ENCODE measurements at places on chromosomes 6 and 20.

GRCh38 chr6:97306544-97307320, 23.7 kb upstream of the MMS22L start:
- DNase-seq: no peak

GRCh38 chr6:84353459-84354423, 126.3 kb upstream of the CEP162 start:
- DNase-seq: no peak

GRCh38 chr20:38842026-38842425, 36.5 kb downstream of the PPP1R16B start:
- DNase-seq: no peak

GRCh38 chr6:80605165-80605989, 498.9 kb downstream of the BCKDHB start:
- DNase-seq: no peak

DNA sequence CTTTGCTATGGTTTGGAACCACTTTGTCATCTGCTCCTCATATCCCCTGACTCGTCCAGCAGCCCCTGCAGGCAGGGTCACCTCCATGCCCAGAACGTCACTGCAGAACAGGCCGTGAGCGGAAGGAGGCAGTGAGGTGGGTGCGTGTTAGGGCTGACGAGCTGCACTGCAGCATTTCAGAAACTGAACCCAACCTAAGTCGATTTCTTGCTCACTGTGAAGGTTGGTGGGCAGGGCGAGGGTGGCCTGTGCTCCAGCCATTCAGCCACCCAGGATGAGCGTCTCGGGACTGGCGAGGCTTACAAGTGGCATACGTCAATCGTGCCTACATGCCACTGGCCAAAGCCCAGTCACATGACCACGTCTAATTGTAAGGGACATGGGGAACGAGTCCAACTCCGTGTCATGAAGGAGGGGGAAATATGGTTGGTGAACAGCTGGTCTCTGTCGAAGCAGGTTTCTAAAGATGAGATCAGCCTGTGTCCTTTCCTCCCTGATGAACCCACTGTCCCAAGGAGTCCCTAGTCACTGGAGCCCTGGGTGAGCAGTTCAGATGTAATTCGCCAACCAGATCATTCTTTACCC, 289.1 kb downstream of the TAF4 start:
- no peak for DNase-seq

DNA sequence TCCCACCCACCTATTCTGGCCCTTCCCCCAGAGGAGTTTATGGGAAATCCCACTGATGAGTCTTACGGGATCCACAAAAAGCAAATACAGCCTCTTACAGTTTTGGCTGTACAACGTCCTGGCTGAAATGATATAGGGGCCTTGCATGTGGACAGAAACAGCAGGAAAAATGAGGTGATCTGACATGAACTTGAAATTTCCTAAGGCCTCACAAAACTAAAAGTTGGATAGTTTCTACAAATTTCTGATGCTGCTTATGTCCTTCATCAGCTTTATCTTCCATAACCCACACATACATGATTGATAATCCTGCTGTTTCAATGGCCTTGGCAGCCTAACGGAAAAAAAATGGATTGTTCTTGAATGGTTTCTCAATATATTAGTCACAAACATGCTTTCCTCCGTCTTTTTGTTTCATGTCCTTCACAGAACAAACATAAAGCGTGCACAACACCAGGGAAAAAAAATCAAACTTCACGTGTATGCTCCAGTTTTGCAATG, 118.8 kb downstream of the BMP5 start:
- DNase-seq: no peak

DNA sequence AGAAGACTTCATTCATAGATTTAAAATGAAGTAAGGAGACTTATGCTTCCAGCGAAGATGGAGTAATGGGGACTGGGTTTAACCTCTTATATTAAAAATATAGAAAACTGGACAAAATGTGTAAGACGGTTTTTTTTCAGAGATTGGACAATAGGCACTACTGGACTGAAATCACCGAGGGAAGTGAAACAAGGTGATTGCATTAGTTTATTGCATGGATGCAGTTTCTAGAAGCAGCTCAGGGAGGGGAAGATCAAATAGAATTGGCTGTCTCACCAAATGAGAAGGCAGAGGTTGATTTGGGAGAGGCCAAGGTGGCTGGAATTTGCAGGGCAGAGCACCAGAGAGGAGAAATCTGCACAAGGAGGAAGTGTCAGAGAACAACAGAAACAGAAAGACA, 162.6 kb downstream of the DNAH8 start:
- DNase-seq: no peak

DNA sequence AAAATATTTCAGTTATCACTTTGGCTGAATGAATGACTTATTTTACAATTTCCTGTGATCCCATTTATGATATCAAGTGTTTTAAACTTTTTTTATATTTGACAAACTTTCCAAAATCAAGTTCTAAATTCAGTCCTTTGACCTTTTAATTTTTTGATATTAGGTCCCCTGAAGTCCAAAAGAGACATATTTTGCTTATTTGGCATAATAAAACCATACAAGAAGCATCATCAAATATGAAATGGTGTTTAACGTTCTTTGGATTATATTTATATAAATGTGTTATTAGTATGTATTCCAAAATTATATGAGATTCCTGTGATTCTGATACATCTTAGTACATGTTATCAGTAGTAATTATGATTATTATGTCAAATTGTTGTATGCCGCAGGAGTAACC, 38.7 kb downstream of the ZNF133 start:
- no peak for DNase-seq

DNA sequence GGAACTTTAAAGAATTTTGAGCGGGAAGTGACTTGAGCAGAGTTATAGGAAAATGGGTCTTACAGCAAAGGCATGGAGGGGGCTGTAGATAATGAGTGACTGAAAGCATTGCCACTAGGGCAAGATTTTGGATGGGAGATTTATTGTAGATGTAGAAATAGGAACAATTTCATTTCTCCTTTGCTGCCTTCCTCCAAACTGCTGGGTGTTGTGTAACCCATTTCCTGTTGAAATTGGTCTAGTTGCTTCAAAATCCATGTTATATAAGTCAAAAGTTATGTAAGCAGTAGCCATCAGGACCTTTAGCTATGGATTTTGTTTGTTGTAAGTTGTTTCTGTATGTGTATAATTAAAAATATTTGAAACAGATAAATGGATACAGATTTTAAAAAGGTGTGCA, 11.1 kb downstream of the YWHAB start:
- no peak for DNase-seq

- no peak for DNase-seq
Measured at GRCh38 chr6:90537723-90538258, 49.1 kb downstream of the MAP3K7 start.

- no peak for DNase-seq
Measured at GRCh38 chr6:57432919-57433684, 115.7 kb downstream of the PRIM2 start.

GRCh38 chr6:129008591-129008990, 125.7 kb downstream of the LAMA2 start:
- no peak for DNase-seq

DNA sequence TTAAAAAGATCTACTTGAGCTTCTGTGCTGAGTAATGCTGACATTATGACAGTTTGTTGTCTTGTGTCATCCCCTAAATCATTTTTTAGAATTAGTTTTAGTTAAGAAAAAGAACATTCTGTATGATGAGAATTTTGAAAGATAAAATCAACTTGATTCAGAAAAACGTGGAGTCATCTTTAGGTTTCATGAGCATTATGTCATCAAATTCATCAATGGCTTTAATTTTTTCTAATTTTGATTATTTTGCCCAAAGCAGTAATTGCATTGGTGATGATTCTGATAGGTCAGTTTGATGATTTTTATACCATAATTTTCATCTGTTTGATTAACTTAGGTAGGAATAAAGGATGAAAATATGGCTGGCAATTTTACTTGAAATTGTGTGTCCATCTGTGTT, 26.6 kb upstream of the ADGRF4 start:
- DNase-seq: no peak

DNA sequence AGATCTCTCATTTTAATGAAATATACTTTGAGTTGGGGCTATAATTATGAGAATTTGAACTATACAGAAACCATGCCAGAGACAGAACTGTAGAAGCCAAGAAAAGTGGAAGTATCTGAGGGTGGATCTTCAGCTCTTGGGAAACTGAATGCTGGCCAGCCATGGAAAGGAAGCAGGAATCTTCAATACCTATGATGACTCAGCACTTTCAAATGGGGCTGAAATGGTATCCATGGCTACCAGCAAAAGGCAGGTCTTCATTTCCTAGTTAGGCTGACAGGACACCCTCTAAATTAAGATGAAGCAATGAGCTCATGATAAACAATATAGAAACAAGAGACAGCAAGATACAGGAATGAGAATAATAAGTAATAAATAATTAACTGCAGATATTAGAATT, 171.3 kb downstream of the COL21A1 start:
- DNase-seq: no peak

DNA sequence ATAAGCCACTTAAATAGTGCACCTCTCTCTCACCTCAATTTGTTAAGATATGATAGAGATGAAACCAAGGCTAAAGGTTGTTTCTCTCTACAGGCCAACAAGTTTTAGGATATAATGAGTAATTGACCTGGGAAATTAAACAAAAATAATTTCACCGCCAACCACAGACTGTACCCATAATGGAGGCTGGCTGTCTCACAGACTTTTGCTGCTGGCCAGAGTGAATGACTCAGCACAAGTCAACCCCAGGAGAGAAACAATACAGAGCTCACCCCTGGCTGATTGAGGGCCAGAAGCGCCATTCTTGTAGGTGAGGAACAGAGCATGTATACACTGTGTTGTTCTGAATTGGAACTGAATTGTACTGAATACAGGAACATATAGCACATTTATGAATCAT, 99.9 kb downstream of the CAP2 start:
- no peak for DNase-seq

GRCh38 chr6:163661272-163661671, 246.8 kb downstream of the QKI start:
- DNase-seq: no peak

DNA sequence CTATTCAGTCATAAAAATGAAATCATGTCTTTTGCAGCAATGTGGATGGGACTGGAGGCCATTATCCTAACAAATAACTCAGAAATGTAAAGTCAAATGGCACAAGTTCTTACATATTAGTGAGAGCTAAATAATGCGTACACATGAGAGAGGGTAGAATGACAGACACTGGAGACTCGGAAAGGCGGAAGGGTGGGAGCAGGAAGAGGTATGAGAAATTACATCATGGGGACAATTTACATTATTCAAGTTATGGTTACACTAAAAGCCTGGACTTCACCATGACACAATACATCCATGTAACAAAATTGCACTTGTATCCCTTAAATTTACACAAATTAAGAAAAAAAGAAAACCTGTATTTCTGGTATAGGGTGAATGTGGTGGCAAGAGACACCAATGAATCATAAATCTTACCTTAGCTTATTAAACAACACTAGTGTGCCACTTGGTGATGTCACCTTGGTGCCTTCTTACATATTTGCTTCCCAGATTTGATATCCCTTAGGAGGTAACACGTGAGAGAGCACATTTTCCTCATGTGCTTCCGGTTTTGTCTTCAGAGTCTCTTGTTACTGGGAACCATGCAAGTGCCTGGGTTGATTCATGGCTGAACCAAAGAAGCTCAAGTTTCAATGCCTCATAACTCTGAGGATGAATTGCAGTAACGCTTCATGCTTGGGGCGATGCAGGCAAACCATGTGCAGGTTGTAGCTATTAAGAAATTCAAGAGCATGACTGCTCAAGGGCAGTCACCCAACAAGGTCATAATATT, 84.6 kb downstream of the DCDC2 start:
- DNase-seq: no peak

DNA sequence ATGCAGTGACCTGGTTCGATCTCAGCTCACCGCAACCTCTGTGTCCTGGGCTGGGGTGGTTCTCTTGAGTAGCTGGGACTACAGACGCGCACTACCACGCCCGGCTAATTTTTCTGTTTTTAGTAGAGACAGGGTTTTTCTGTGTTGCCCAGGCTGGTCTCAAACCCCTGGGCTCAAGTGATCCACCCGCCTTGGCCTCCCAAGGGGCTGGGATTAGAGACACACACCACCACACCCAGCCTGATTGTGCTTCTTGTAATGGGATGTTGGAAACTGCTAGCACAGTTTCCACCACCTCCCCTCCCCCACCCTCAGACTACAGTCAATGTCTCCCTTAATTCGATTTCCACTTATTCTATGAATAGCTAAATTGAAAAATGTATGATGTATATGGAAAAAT, 22.6 kb upstream of the DSP start:
- DNase-seq: no peak

GRCh38 chr6:10749734-10750133, 2.1 kb downstream of the TMEM14B start:
- no peak for DNase-seq

DNA sequence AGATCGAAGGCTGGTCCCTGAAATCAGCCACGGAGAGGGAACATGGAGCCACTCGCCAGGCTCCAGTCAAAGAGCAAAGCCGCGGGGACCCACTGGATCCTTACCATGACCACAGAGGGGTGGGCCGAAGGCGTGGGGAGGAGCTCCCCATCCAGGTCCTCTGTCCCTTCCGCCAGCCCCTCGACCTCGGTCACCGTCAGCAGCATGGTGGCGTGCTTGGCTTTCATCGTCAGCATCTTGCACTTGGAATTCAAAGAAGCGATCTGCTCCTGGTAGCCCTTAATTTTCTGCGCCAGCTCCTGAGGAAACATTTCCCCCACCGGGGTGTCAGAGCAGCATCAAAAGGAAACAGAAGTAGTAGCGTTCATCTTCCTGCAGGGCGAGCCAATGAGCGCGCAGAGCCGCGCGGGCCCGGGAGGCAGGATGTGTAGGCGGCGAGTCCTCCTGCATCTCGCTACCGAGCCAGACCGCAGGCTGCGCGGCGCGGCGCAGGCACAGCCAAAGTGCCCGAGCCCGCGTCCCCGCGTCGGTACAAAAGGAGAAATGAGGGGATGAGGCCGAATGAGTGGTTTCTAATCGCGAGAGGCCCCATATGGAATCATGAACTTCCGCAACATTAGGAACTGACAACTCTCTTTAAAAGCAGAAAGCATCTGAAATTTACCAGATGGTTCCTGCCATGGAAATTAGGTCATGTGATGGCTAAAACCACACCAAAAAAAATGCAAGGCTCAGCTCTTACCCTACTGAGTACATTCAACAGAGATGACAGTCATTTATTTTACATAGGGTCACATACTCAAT, 335.2 kb downstream of the SYNE1 start:
- DNase-seq: peak; percentile 81

GRCh38 chr20:41011551-41012067, 17.0 kb upstream of the TOP1 start:
- no peak for DNase-seq

- DNase-seq: no peak
Measured at GRCh38 chr6:100415768-100416167, 49.0 kb downstream of the SIM1 start.

All from activated gamma-delta T cell treated with Interleukin-2 at 50 U/mL for 16 hours (primary cell).